ENCODE measurements at places on chromosomes 2 and 18.

- no peak for DNase-seq
Measured at GRCh38 chr18:79961527-79962291, 2.7 kb upstream of the HSBP1L1 start.

DNA sequence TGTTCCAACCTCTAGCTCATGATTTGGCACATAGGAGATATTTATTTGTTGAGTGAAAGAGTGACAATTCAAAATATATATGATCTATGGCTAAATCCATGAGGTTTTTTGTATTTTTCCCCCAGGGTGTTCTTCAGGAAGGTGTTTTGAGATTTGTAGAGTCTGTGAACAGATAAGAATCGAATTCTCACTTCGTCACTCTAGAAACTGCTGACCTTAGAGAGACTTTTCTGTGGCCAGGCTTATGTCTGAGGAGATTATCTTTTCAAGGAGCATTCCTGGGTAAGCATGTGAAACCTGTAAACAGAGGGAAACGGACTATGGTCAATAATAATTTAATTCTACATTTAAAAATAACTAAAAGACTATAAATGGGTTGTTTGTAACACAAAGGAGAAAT, 849 bp upstream of the ITGB6 start:
- DNase-seq, result no peak

- no peak for DNase-seq
Measured at GRCh38 chr2:164134336-164134735, 398.5 kb upstream of the FIGN start.

DNA sequence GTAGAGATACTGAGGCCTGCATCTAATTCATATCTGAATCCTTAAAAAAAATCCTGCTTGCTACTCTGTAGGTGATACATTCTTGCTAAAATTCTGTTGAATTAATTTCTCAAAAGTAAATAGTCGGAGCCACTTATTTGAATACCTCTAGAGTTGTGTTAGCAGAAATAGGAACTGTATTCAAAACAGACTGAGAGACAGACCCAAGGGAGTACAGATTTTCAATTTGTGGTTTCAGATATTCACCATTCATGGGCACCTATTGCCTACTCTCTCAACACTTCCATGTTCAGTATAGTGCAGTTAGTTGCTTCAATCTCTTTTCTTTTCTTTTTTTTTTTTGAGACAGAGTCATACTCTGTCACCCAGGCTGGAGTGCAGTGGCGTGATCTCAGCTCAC, 46.6 kb upstream of the CTLA4 start:
- no peak for DNase-seq

DNA sequence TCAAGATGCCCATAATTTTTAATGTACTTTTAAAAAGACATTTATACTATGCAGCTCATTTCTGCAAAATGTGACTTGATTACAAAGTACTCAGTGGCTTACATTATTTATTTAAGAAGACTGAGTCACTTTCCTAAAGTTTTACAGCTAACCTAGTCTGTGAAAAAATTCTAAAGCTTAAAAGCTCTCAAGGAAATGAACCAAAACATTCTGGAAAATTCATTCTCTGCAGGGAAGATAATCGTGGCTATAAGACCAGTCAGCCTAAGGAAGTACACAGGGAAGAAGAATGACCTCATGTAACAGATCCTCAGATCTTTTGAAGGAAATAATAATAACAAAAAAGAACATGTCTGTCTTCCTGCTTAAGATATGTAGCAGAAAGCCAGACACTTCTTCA, 232.1 kb upstream of the STK17B start:
- DNase-seq, result no peak

GRCh38 chr2:106339609-106340008, 128.6 kb downstream of the RGPD3 start:
- DNase-seq, result no peak

DNA sequence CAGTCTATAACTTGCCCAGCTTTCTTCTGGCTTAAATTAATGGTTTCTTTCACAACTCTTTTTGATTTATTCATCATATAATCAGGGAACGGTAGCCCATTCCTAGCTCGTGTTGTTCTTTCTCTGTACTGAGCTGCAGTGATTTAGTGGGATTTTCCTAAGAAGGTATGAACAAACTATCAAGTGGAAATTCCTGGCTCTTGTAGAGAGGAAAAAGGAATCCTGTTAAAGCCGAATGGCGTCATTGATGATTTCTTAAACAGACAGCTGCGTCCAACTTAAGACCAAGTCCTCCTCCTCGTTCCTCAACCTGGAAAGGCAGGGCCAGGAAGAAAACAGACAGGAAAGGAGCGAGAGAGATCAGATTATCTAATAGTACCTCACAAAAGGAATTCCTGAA, 69.2 kb upstream of the CABLES1 start:
- no peak for DNase-seq

GRCh38 chr2:98412751-98413458, 31.8 kb upstream of the INPP4A start:
- no peak for DNase-seq

DNA sequence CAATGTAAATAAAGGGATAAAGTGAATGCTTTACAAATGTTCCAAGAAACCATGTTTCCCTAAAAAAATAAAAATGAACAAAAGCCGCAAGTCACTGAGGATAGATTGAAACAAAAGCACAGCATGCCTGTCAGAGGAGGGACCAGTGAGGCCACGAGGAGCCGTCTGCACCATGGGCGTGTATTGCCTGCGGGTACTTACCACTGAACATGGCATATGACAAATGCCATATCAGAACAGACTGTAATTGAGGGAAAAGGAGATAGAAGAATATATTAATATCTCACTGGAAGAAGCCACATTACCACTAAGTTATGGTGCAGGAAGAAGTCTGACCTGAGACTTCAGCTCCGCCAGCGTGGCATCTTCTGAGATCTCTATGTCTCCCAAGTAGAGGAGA, 75.8 kb downstream of the USP40 start:
- no peak for DNase-seq

- no peak for DNase-seq
Measured at GRCh38 chr18:26488417-26489009, 59.8 kb downstream of the KCTD1 start.
